ENCODE measurements at places on chromosomes 7 and 10.

GRCh38 chr10:59237775-59238174 lies 61.3 kb downstream of the PHYHIPL start:
- DNase-seq = no peak

DNA sequence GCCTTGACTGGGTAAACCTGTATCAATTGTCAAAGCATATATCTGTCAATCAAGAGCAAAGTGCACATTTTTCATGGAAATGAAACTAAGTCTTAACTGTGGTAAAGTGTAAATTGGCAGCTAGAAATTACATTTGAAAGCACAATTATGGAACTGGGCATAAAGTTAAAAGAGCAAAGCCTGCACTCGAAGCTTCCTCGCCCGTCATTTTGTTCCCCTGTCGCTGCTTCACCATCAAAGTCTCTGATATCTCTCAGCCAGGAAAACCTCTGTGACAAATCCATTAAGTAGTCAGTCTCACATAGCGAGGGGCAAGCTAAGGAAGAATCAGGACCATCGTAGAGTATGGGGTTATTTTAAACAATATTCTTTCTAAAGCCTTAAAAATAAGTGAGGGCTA lies 27.9 kb downstream of the PON1 start:
- DNase-seq = no peak

- DNase-seq = no peak
Measured at GRCh38 chr10:71727105-71727737, 7.6 kb upstream of the C10orf105 start.

GRCh38 chr7:33072471-33072870 lies 9.9 kb upstream of the NT5C3A start:
- no peak for DNase-seq

DNA sequence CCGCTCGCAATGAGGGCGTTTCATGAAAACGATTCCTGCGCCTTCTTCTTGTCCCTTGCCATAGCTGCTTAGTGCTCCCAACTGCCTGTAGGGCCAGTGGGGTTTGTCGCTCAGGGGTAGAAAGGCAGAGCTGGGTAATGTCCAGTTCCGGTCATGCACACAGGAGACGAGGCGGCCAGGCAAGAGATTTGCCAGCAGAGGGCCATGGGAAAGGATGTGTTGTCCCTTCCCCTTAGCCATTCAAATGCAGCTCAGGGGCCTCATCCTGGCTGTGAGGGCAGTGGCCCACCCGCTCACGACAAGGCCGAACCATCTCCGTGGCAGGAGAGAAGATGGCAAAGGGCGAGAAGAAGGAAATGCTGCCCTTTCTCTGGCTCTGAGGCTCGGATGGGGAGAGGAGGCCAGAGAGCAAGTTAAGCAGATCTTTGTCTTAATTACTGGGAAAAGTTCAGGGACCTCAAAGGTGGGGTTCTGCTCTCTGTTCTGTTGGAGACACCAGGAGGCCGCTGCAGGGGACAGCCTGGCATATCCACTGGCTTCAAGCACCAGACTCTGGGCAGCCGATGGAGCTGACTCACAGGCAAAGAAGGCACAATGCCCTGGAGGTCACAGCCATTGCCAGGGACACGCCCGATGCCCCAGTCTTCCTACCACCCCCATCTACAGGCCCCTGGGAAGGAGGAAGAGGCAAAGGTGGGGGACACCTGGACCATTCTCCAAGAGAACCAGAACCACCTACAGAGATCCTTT lies 534.8 kb upstream of the MGMT start:
- no peak for DNase-seq

DNA sequence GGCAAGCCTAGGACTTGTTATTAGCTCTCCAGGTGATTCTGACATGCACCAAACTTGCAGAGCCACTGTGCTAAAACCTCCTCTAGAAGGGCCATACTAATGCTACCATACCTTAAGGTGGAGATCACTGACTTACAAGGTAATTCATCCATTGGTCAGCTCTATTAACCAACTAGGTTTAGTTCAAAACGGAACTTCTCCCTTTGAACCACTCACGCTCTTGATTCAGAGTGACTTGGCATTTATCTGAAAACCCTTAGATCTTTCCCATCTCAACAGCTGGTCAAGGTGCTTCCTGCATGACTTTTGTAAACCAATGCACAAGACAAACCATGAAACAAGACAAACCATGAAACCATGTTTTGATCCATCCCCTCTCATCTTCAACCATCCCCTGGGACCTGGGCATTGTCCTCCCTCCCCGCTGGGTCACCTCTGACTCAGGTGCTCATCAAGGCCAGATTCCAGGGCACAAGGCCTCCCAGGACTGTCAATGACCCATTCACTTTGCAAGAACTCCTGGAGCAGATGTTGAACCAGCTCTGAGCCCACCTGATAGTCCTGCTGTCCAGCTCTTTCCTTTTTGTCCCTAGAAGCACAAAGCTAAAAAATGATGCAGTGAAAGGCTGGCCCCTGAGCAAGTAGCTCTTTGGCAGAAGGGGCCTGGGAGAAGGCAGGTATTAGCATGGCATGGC lies 18.8 kb downstream of the IMPDH1 start:
- no peak for DNase-seq

- no peak for DNase-seq
Measured at GRCh38 chr7:39356172-39356925, 209.9 kb upstream of the YAE1 start.

DNA sequence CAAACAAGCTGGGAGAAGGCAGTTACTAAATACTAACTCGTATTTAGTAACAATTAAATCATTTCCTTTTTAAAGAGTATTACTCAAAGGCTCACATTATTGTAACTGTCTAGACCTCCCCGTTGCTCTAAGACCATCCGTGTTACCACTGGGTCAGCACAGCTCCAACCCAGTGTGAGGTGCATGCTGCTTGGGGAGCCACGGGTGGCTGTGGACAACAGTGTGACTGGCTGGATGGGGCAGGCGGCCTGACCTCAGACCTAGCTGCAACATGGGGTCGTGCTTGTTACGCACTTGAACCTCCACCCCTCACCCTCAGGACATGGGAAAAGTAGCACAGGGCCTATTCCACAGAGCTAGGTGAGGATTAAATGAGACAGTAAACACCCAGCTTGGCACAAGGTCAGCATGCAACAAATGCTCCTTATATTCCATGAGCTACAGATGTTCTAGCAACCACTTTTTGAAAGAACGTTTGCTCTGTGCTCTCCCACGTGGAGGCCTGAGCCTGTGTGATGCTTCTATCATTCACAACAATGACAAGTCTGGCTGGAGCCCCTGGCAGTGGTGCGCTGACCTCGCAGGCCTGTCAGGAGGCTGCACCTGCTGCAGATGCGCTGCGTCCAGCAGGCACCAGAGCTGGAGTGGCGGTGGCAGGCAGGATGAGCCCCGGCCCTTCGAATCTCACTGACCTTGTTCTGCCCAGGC lies 135.7 kb downstream of the PKD1L1 start:
- no peak for DNase-seq

DNA sequence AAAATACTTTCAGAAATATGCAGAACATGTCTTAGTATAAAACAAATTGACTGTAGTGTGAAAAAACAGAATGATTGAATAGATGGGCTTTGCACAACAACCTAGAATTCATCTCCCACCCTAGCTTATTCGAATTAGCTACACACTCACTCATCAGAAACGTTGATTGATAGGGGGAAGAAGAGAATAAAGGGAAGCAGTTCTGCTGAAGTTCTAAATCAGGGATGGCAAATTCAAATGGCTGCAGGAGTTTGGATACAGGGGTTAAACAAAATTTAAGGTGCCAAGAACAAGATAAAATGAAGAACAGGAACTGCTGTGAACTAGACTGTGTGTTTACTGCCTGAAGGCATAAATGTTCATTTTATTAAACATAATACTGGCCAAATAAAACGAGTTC lies 9.0 kb downstream of the CD36 start:
- DNase-seq = no peak

DNA sequence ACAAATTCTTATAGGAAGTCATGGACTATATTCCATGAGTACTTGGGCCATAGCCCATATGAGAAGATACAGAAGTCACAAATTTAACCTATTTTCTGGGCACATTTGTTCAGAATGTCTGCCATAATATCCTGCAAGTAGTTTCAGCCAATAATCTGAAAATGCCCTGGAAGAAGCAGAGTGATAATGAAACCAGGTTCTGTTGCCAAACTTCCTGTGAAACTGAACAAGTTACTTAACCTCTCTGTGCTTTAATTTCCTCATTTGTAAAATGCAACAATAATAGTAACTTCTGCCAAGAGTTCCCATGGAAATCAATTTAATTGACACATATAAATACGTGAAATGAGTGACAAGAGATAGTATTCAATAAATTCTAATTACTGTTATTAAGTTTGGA lies 88.8 kb downstream of the SEMA3C start:
- DNase-seq = no peak

DNA sequence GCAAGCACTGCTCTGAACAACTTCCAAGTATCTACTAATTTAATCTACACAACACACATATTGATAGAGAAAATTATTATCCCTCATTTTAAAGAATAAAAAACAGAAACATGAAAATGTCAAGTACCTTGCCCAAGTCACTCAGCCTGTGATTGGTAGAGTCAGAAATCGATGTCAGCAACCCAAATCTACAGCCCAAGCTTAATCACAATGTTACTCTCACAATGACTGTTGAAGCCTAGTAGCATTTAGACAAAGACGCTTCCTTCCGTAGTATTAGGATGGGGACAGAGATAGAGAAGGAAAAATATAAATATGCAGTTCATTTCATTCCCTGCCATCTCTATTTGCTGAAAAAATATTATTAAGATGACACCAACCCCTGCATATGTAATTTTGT lies 242.5 kb downstream of the ELMO1 start:
- no peak for DNase-seq

DNA sequence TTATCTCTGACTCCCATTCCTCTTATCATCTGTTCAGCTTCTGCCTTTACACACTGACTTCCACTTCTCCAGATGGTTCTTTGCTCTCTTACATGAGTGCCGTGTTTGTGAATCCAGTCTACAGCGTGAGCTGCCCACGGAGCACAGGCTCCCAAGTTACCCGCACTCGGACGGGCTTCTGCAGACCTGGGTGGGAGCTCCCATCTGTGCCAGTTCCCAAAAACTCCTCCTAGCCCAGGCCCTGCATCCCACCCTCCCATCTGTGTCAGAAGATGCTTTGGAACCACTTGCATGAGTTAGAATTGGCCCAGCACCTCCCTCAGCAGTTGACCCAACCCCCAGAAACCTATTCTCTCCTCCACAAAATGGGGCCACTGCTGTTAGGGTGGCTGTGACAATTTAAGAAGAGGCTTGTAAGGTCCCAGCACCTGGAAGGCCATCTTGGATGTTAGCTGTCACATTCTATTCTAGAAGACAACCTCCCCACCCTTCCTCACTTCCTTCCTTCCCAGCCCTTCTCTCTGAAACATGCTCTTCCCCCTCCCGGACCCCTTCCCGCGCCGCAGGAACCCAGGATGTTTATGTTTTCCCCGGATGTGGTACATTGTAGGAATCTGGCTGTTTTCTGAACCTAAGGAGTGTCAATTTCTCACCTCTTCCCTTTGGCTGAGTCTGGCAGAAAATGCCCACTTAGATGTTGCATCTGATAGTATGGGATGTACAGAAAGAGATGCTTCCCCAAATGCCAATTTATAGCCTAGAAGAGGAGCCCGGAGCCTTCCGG lies 79.2 kb downstream of the CCDC3 start:
- DNase-seq = no peak

DNA sequence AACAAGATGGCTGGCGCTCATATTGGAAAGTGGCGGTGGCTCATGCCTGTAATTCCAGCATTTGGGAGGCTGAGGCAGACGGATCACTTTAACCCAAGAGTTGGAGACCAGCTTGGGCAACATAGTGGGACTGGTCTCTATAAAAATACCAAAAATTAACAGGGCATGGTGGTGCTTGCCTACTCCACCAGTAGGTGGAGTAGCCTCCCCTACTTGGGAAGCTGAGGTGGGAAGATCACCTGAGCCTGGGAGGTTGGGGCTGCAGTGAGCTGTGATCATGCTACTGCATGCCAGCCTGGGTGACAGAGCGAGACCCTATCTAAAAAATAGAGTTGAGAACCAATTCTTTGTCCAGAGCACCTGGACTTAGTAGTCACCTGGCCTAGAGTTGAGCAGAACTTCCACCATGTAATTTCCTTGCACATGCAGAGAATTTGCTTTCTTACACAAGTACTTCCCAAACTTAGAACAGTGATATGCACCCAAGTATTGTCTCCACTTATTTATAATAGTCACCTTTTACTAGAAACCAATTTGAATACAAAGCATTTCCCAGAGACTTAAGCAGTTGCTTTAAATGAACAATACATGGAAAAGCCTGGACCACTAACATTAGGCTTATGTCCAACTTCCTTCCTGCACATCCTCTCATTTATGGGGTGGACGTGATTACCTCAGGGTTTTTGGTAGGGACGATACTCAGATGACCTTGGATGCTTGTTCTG lies 15.9 kb downstream of the LAMB4 start:
- no peak for DNase-seq

GRCh38 chr10:4315551-4315950 lies 510.5 kb upstream of the AKR1E2 start:
- no peak for DNase-seq

DNA sequence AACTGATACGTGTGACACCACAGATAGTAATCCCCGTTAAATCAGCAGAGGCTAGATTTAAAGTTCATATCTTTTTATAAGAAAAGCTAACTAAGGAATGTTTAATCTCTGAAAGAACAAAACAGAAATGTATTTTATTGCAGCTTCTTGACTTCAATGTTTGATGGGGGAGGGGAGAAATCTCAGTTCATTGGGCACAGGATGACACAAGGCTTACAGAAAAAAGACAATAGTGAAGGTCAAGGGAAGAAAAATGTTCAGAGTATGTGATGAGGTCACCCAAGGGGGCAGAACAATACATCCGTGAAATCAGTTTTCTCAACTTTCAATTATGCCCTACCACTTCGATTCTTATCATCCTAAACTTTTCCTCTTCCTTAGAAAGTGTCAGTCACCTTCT lies 102.9 kb downstream of the ELAPOR2 start:
- no peak for DNase-seq

GRCh38 chr7:159192013-159192412 lies 47.3 kb upstream of the VIPR2 start:
- DNase-seq = no peak

DNA sequence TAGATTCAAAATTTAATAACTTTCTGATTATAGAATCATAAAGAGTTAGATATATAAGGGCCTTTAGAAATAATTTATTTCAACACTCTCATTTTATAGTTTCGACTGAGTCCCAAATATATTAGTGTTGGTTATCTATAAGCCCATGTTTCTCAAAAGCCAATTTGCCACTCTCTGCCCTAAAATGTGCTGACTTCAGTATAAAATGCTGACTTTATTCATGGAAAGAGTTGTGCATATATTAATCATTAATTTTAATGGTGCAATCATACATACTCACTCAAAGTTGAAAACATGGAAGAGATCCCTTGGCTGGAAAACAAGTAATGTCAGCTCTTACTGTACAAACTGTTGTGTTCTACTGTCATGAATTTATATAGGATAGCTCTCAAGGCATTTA lies 19.4 kb downstream of the ZWINT start:
- no peak for DNase-seq
